GM12878 (cell line): ENCODE measurements at places on chromosomes 16 and 17.

- DNase-seq: no peak
These were observed 29.5 kb downstream of the RNF213 start for GRCh38 chr17:80290156-80290555.

- DNase-seq: no peak
These were observed 31.0 kb downstream of the ZNRF1 start for GRCh38 chr16:75029854-75030253.

DNA sequence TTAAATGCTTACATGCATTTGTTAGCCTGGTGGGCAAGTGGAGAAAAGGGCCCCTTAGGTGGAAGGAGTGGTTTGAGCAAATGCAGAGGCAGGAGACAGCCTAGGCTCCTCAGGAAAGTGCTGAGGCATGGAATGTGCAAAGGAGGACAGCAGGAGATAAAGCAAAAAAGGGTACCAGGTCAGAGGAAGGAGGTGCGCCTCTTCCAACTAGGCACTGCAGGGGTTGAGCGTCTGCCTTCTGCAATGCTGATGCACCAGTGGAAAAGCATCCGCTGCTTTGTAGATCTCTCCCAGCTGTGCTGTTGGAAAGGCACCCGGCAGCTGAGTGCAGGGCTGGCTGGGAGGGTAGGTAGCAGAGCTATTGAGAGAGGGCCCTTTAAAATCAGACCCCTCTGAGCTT lies 287.0 kb upstream of the XYLT1 start:
- DNase-seq: no peak

GRCh38 chr16:46748775-46749705 lies 896 bp upstream of the MYLK3 start:
- peak; percentile 24 for DNase-seq

GRCh38 chr17:77665833-77666232 lies 292.7 kb upstream of the TNRC6C start:
- no peak for DNase-seq

DNA sequence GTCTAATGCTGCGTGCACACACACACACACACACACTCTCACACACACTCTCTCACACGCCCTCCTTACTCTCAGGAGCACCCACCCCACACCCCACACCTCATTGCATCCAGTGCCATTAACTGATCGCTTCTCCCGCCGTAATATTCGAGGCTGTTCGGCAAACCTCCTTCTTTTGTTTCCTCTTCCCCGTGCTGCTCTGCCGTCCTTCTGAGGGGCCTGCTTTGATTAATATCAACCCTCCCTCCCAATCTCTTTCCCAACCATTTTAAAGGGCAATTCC lies 156.2 kb upstream of the TNRC6C start:
- DNase-seq: no peak

DNA sequence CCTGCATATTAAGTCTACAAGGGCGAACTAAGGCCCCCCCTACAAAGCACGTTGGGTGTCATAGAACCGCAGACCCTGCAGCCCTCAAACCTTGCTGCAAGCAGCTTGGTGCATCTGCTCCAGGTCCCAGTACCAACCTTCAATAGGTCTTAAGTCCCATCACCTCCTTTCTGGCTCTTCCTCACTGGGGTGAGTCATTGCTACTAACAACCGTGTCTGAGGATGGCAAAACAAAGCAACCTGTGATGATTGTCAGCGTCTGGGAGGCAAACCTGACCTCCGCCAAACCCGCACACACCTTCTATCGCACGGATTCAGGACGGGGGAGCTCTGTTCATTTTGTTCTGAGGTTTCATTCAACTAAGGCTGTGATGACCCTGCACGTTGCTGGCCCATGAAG lies 138.9 kb downstream of the SLC39A11 start:
- no peak for DNase-seq

- DNase-seq: no peak
These were observed 479.6 kb downstream of the WWOX start for GRCh38 chr16:78579020-78579419.

- DNase-seq: no peak
These were observed 214.1 kb downstream of the SEC14L1 start for GRCh38 chr17:77354670-77355455.

DNA sequence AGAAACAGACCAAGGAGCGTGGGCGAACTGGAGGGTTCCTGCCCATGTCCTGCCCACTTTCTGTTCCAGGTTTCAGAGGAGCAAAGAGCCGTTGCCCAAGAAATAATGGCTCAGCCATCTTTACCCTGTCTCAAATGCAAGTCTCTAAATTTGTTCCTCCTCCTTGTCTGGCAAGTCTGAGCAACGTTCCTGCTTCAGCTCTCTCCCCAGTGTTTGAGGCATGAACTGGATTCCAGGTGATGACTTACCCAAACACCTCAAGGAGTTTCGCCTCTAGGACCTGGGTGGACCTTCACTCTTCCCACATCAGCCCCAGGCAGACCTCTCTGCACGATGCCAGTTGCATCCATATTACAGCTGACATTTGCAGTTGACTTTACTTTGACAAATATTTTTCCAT lies 521.9 kb upstream of the HSBP1 start:
- DNase-seq: no peak

DNA sequence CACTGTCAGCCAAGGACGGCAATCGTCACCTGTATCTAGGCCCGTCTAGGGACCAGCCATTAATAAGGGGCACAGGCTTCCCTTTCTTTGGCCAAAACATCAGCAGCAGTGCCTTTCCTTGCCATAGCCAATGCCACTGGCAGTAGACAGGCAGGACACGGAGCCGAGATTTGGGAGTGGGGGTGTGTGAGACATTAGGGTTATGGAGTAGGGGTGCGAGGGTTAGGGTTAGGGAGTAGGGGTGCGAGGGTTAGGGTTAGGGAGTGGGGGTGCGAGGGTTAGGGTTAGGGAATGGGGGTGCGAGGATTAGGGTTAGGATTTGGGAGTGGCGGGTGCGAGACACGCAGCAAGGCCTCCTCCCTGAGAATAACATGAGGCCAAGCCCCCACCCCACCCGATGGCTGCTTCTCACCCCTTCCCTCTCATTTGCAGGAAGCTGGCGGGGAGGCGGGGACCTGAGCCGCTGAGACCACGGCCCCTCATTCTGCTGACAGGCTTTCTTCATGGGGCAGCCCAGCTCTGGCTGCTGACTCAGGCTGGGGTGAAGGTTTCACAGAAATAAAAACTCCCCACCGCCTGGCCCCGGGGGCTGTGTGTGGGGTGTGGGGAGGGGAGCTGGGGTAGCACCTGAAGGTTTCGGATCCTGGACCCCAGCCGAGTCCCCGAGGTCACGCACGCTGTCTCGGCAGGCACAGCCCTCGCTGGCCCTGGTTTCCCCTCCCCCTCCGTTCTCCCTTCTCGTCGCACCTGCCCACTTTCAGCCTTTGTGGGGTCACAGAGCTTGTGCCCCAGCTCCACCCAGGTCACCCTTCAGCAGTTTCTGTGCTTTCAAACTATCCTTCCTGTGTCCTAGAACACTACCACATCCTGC lies 93.8 kb downstream of the PGS1 start:
- DNase-seq: peak; percentile 79

- no peak for DNase-seq
These were observed 110.9 kb upstream of the TOB1 start for GRCh38 chr17:50976951-50977472.

DNA sequence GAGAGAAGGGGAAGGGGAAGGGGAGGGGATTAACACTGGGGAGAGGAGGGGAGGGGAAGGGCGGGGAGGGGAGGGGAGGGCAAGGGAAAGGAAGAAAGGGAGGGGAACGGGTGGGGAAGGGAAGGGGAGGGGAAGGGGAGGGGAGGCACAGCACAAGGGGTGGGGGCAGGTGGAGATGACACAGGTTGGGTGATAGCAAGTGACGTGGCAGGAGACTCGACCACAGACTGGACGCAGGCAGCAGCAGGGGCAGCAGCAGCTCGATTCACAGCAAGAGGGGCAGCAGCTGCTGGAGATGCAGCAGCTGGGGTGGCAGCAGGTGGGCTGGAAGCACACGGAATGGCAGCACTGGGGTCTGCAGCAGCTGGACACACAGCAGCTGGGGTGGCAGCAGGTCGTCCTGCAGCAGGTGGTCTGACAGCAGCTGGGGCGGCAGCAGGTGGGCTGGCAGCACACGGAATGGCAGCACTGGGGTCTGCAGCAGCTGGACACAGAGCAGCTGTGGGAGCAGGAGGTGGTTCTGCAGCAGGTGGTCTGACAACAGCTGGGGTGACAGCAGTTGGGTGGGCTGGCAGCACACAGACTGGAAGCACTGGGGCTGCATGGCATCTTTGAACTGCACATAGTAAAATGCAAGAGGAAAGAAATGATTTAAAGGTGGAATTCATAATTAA lies at the start of gene KRTAP4-16:
KRTAP4-16 (minus strand) TSS at position 624 of the 674 bp plus-strand sequence; CDS start at position 624, 0 bp downstream.
- no peak for DNase-seq

- no peak for DNase-seq
These were observed 122.2 kb downstream of the C16orf78 start for GRCh38 chr16:49495596-49496355.

- no peak for DNase-seq
These were observed 48.6 kb upstream of the MNT start for GRCh38 chr17:2449486-2449885.

DNA sequence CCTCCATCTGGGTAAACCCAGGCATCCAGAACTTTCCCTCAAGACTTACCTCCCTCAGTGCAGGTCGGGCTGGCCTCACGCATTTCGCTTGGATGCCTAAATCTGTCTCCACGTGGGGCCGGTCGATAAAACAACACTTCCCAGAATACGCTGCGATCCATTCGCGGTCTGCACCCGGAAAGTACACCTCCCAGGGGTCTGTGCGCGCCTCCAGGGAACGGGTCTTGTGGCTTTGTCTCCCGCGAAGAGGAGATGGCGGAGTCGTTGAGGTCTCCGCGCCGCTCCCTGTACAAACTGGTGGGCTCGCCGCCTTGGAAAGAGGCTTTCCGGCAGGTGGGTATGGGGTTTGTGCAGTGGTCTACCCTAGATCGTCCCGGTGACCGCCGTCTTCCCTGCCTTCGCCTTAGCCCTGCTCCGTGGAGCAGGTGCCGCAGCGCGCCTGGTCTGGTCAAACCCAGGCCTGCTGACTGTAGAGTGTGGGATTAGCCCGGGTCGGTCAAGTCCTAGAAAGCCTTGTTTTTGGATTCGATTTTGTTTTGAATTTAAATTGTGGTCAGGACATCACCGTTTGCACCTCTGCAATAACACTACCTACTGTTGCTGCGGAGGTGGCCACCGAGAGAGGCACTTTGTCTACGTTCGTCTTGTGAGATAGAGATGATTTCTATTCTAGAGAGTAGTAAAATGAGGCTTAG lies at the start of gene RPAIN:
RPAIN (plus strand) TSS at position 224 of the 695 bp plus-strand sequence; CDS start at position 253, 29 bp downstream.
- no peak for DNase-seq

DNA sequence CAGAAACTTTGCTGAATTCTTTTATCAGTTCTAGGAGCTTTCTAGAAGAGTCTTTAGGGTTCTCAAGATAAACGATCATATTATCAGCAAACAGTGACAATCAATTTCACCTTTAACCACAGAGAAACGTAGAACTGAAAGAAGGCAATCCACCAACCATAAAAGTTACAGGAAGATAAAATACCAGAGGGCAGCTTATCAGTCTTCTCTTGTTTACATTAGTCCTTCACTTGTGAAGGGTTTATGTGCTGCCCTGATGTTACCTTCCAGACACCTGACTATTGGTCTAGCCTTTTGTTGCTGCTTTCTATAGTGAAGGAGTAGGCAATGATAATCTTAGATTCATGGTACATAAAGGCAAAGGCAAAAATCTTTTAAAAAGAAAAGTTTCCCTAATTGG lies 73.2 kb upstream of the EFCAB3 start:
- no peak for DNase-seq

GRCh38 chr17:62717889-62718288 lies 90.2 kb downstream of the MARCHF10 start:
- DNase-seq: no peak

- DNase-seq: no peak
These were observed 77.8 kb downstream of the MYH10 start for GRCh38 chr17:8552577-8553320.

- no peak for DNase-seq
These were observed 204.9 kb downstream of the PRKCA start for GRCh38 chr17:66507103-66507923.

GRCh38 chr17:67392111-67392510 lies 15.0 kb downstream of the PITPNC1 start:
- DNase-seq: no peak

DNA sequence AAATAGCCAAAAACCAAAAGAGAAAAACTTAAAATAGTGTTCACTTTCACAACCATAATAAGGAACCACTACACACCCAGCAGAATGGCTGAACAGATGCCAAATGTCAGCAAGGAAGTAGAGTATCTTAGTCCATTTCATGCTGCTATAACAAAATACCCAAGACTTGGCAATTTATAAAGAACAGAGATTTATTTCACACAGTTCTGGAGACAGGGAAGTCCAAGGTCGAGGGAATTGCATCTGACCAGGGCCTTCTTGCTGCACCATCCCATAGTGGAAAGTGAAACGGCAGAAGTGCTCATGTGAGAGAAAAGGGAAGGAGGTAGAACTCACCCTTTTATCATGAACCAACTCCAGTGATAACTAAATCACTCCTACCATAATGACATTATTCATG lies 33.8 kb upstream of the CCL22 start:
- no peak for DNase-seq

DNA sequence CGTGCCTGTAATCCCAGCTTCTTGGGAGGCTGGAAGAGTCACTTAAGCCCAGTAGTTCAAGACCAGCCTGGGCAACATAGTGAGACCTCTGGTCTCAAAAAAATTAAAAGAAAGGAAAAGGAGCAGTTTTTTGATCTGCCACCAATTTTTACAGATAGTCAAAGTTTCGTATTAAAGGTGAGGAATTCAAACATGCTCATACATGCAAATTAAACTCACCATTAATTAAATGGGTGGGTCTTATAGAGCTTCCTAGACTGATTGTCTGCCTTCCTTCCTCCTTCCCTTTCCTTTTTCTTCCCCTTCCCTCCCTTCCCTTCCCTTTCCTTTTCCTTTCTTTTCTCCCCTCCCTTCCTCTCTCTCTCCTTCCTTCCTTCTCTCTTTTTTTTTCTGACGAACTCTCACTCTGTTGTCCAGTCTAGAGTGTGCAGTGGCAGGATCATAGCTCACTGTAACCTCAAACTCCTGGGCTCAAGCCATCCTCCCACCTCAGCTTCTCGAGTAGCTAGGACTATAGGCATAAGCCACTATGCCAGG lies 36.4 kb upstream of the VPS4A start:
- DNase-seq: no peak

GRCh38 chr17:81209141-81209540 lies 13.6 kb downstream of the CEP131 start:
- DNase-seq: no peak

GRCh38 chr17:75854881-75855309 lies 240 bp downstream of the WBP2 start:
- DNase-seq: no peak

GRCh38 chr16:17544785-17545184 lies 74.0 kb upstream of the XYLT1 start:
- no peak for DNase-seq
